ENCODE measurements at places on chromosomes 4 and X.

DNA sequence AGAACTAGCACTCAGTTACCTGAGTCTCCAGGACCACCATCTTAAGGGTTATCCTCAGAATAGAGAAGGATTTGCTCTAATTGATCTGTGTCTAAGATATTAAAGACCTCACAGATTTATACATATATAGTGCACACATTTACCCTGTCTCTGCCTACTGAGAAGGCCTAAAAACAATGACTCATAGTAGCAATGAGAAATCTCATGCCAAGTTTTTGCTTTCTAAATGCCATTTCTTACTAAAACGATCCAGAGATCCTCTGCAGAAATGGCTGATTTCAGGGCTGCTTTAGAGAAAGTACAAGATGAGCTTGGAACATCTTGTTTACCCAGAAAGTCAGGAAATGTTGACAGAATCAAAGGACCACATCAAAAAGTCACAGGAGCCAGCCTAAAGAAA lies 79.1 kb upstream of the INPP4B start:
- no peak for DNase-seq

DNA sequence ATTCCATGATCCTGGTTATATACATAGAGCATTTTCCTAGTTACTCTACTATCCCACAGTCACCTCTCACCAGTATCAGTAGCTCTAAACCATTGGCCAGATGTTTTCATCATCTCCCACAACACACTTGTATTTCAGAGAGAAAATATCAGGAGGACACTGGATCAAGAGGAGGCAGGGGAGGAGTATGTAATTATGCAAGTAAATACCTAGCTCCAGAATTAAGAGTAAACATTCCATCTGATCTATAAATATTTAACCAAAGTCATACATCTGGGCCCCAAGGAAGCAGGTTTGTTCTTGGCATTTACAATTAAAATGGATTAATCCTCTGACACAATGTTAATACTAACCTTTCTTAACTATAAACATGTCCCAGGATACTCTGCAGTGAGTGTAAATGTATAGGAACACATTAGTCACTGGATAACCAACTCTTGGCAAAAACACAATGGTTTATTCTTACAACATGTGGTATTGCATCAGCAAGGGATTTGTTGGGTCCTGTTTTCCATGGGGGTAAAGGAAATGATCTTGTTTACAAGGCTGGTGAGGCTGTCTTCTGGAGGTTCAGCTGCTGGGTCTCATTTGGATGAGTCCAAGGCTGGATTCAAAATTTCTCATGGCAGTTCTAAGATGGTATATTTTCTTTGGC lies 170.1 kb downstream of the ATG4A start:
- no peak for DNase-seq

- no peak for DNase-seq
Observed at GRCh38 chr4:189081826-189082225, 858.8 kb upstream of the FRG1 start.

DNA sequence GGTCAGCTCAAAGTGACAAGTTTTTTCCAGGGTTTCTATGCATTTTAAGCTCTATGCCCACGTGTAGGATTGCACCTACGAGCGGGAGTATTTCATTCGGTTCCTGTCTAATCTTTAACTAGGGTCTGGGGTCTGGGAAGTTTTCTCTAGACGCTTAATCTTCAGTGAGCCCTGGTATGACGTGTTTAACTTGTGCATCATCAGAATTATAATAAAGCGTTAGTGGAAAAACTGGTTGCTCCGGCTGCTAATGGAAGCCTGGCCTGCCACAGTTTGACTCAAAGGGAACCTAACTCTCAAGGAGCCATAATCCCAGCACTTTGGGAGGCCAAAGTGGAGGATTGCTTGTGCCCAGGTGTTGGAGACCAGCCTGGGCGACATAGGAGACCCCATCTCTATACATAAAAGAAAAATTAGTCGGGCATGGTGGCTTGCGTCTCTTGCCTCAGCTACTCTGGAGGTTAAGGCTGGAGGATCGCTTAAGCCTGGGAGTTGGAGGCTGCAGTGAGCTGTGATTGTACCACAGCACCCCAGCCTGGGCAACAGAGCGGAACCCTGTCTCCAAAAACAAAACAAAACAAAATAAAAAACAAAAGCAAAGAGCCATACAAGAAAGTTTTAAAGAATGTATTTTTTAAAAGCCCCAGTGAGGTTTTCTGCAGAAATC lies 30.2 kb downstream of the ARSD start:
- no peak for DNase-seq

DNA sequence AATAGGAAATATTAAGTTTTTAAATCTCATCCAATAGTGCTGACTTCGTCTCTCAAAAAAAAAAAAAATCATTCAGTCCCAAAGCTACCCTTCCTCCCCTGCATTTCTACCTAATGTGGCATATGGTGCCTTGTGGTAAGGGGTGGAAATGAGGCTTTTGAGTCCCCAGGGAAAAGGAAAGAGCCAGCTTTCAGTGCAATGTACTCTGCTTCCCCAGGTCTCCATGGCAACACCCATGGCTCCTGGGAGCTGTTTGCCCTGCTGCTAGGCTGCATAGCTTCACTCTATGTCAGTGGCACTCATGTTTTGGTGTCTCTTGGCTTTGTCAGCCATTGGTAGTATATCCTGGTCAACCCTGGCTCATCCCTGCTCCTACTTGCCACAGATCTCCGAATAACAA lies 175.9 kb downstream of the SLC39A8 start:
- DNase-seq, result no peak

DNA sequence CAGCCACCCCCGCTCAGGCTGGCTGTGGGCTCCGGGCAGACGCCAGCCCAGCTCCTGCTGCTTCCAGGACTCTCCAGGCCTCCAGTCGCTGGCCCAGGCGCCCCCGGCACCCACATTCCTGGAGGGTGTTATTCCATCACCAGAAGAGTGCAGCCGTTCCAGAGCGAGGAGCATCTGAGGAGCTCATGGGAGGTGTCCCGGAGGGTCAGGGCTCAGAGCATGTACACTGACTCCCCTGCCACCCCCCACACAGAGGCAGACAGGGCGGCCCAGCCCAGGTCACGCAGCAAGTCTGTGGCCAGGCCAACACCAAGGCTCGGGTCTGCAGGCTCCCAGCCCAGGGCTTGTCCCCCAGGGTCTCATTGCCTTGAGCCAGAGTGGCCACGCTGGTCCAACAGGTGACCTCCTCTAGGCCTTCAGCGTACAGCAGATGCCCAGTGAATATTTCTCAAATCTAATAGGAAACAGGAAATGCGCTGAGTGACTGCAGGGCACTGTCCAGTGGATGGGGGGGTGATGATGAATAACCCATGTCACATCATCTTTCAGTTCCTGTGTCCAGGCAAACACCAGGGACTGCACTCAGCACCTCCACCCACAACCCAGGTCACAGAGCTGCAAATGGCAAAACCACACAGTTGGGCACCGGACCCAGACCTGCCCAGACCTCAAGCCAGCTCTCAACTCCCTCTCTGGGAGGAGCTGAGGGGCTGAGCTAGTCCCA lies 37.2 kb downstream of the ABLIM2 start:
- DNase-seq, result no peak

DNA sequence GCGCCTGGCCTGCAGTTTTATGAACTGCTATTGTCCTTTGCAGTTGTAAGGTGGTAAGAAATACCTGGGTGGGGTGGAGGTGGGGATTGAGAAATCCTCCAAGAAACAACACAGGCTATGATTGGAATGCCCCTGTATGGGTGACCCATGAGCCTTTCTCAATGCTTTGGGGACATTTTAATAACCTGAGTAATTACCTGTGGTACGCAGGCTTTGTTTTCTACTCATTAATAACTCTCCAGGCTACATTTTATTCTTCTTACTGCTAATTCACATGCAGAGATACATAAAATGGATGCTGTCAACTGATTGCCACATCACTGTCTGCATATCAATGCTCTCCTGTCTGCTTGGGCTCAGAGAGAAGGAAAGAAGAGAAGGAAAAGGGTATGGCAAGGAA lies 41.8 kb downstream of the PHEX start:
- DNase-seq, result no peak

DNA sequence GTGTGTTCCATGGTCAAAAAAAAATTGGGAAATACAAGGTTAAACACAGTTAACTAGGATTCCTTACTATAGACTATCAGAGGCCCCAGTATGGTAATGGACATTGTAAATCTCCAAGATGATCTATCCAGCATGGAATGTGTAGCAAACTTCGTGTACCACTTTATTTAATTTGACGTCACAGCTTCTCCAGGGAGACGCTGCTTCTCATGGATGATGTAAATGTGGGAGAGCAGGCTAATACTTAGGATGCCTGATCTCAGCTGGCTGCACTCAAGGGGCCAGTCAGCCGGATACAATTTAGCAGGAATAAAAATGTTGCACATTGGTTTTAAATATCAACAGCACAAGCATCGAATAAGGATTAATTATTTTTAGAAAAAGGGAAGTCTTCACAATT lies 111.7 kb upstream of the HPF1 start:
- DNase-seq, result no peak

- DNase-seq, result no peak
Observed at GRCh38 chrX:135591871-135592270, 71.4 kb downstream of the INTS6L start.

- no peak for DNase-seq
Observed at GRCh38 chr4:36773467-36773866, 471.1 kb upstream of the NWD2 start.

DNA sequence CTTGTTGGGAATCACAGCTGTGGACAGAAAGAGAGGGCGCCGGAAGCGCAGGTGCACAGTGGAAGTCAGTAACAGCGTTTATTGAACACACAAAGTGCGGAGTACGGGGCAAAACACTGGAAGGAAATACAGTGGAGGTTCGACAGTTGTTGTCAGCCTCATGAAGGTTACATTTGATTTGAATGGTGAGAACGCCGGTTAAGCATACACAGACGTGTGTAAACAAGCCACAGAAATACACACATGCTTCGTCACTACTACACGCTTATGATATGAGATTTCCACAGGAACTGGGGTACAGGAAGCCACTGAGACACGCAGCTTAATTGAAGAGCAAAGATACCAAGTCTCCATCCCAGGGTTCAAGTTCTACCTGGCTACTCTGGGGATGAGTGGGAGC lies 12.0 kb downstream of the CCKAR start:
- DNase-seq, result no peak

GRCh38 chr4:25180524-25181131 lies 20.4 kb upstream of the SEPSECS start:
- no peak for DNase-seq

DNA sequence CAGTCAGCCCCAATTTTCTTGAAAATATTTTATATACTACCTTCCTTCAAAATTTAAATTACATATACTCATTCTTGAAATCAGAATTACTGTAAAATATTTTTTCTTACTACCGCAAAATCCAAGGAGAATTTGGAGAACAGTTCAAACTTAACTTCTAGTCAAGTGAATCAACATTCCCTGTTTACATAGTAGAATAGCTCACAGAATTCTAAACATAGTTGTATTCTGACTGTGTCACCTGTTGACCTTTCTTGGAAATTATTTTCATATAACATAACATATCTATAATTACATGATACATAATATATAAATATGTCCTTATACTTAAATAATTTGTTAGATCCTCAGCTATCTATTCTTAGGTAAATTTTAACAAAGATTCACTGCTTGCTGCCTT lies 31.0 kb upstream of the FGF5 start:
- no peak for DNase-seq

DNA sequence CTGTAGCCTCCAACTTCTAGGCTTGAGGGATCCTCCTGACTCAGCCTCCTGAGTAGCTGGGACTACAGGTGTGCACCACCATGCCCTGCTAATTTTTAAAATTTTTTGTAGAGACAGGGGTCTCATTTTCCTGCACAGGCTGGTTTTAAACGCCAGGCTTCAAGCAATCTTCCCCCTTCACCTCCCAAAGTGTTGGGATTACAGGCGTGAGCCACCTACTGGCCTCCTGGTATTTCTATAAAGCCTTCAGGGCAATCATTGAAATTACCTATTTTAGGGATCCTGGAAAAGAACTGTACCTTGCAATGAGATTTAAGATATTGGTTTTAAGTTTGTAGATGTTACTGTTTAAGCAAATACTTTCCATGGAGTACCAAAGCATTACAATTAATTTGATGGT lies 13.5 kb upstream of the PLS3 start:
- DNase-seq, result no peak

GRCh38 chrX:131366407-131366806 lies 77.3 kb upstream of the IGSF1 start:
- no peak for DNase-seq

- DNase-seq, result no peak
Observed at GRCh38 chr4:118270492-118270891, 82.3 kb downstream of the PRSS12 start.

GRCh38 chrX:63930140-63930539 lies 145.1 kb upstream of the ARHGEF9 start:
- no peak for DNase-seq

DNA sequence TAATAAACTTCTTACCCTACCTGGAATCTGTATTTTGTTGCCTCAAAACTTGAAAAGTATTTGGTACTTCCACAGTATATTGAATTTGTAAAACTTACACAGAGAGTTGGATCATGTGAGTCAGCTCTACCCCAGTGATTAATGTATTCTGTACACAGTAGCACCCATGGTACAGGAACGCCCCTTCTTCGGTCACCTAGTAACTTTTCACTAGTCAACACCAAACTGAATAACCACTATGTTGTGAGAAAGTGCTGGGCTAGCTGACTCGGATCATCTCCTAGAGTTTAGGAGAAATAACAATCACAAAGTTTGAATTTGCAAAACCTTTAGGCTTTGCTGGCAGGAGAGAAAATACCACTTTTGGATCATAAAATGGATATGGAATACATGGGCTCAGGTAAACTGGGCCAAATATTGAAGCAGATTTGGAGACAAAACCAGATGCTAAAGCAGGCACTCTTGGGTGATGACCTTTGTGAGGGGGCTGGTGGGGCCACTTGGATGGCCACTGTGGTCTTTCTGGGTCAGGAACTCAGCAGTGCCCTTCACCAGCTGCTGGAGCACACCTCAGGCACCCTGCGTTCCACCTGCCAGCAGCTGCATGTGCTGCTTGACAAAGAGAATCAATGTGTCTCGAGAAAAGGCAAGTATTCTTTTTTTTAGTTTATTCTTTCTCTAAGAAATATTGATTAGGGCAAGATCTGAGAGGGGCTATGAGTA lies at the start of gene DTHD1:
DTHD1 (plus strand) TSS at position 233 of the 723 bp plus-strand sequence; CDS start at position 376, 143 bp downstream.
- DNase-seq, result no peak

- DNase-seq, result no peak
Observed at GRCh38 chr4:156884183-156884582, 87.4 kb downstream of the PDGFC start.

DNA sequence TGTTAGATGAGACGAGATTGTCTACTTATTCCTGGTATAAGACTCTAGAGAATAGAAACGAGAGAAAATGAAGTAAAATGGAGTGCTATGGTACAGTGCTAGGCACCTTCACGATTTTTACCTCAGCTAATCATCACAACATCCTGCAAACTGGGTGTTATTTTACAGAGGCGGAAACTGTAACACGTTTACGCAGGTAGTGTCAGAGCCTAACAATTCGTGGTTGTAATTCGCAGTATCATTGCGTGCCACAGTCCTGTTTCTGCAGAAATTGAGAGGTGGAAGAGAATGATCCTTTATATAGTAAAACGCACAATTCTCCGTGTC lies 383 bp upstream of the TBC1D19 start:
- no peak for DNase-seq

DNA sequence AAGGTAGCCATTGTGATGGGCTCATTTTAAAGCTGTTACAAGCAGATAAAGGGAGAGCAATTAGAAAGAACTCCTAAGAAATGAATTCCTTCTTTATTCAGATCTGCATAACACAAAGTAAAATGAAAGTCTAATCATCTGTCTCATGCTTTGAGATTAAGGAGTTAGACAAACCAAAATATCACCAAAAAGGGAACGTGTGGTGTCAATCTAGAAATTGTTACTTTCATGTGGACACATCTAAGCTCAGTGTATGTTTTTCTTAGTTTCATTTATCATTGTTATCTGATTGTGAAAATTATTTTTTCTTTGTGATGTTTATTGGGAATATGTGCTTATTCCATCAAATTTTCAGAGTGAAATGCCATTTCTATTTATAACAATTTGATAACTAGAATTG lies 80.3 kb downstream of the BANK1 start:
- DNase-seq, result no peak
